ENCODE measurements at places on chromosomes 6 and 20. TPM values are rescaled to one million over a fixed set of nuclear protein-coding genes. Genes with fewer than 3 reads are reported as not detected.

- peak; percentile 86 for DNase-seq
These were observed 38.0 kb upstream of the NR2E1 start for GRCh38 chr6:108127826-108128225.

DNA sequence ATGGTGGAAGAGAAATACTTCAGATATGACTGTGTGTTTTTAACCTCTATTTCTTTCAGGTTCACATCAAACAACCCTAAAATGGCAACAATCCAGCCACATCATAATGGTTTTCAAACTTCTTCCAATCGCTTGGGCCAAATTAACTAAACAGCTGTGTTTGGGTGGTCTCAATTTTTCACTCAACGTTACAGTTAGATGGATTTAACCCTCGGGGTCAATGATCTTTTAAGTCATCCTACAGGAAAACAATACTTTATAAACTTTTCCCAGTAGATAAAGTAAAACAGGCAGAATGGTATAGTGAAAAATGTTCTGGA lies 60.4 kb downstream of the EPB41L2 start:
- no peak for DNase-seq

The SAMD5 gene
- total RNA-seq: 0.87 TPM

The BRPF3 gene
- total RNA-seq: 3.8 TPM

The GPX6 gene
- total RNA-seq: not detected

The RBM38 gene
- 14.8 TPM for total RNA-seq

Data from renal cortical epithelial cell (primary cell).